ENCODE measurements at places on chromosomes 7 and 10. TPM values are rescaled to one million over a fixed set of nuclear protein-coding genes. Genes with fewer than 3 reads are reported as not detected.

The LBX1 gene
- not detected for total RNA-seq

The WIPF3 gene
- total RNA-seq = not detected

The VWDE gene
- total RNA-seq = under 0.01 TPM

The PON1 gene
- total RNA-seq = under 0.01 TPM

The FAM241B gene
- total RNA-seq = 0.88 TPM

The BHLHA15 gene
- total RNA-seq = 0.13 TPM

The AGBL3 gene
- 1.6 TPM for total RNA-seq

The RBP3 gene
- not detected for total RNA-seq

The UCN3 gene
- not detected for total RNA-seq

The CLRN3 gene
- not detected for total RNA-seq

The ASB10 gene
- total RNA-seq = not detected

The EBF3 gene
- total RNA-seq = 9.5 TPM

The PRTFDC1 gene
- 9.1 TPM for total RNA-seq

The CALCR gene
- total RNA-seq = not detected

The ANXA8 gene
- total RNA-seq = not detected

The GPR85 gene
- 0.13 TPM for total RNA-seq

The MAGI2 gene
- total RNA-seq = 0.81 TPM

The RELN gene
- 899 TPM for total RNA-seq

The GPR158 gene
- total RNA-seq = under 0.01 TPM

The HMX3 gene
- not detected for total RNA-seq

The HSPA12A gene
- 1.5 TPM for total RNA-seq

The XRCC2 gene
- 3.1 TPM for total RNA-seq

The OR2A5 gene
- total RNA-seq = not detected

All from bladder microvascular endothelial cell (primary cell).